ENCODE measurements at places on chromosomes 12 and 14.
A peak's percentile ranks its signal among the peaks of the same experiment; 100 is the strongest.

- no peak for DNase-seq
Measured at GRCh38 chr12:7907009-7907408, 29.0 kb downstream of the SLC2A3 start.

- DNase-seq: no peak
Measured at GRCh38 chr14:102415671-102416070, 52.9 kb downstream of the TECPR2 start.

- no peak for DNase-seq
Measured at GRCh38 chr14:22184830-22185168, 404.2 kb downstream of the DAD1 start.

DNA sequence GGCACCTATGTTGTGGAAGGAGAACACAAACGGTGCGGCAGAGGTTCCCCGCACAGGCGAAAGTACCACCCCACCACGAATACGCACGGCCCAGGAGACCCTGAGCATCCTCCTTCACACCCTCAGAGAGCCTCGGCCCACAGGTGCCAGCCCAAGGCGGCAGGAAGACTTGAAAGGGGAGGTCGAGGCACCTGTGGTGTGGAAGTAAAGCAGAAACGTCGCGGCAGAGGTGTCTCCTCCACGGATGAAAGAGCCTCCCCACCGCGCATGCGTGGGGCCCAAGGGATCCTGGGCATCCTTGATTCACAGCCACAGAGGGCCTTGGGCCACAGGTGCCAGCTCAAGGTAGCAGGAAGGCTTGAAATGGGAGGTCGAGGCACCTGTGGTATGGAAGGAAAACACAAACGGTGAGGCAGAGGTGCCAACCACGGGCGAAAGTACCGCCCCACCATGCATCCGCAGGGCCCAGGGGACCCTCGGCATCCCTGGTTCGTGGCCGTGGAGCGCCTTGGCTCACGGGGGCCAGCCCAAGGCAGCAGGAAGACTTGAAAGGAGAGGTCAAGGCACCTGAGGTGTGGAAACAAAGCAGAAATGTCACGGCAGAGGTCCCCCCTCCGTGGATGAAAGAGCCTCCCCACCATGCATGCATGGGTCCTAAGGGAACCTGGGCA is 380.1 kb downstream of the ALG10 start:
- peak; percentile 2 for DNase-seq

DNA sequence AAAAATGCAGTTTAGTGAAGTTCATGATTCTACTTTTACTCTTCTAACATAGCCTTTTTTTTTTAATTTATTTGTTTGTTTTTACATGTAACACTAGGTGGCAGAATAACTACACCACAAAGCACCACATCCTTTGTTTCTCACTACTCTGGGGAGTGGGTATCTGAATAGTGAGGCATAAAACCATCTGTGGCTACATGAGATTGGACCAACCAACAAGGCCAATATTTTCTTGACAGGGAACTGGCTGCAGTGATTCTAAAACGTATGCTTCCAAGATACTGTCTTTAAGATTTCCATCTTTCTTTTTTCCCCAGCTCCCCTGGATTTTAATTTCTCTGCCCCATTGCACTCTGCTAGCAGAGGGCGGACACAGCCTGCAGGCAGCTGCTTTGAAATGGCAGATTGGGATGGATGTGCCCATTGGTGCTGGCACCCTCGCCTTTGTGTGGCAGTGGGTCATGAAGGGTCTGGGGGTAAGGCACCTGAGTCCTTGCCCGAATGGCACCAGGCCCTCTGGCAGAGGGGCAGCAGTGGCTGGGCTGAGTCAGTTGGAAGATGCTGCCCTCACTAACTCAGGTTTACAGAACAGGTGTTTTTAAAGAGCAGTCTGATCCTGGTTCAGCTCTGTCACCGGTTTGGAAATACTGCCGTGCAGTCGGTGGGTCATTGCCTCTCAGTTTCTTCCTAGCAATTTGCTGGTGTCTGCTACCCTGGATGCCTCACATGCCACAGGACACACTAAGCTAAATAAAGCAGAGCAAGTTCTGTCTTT is 429.1 kb downstream of the RAD51B start:
- no peak for DNase-seq

DNA sequence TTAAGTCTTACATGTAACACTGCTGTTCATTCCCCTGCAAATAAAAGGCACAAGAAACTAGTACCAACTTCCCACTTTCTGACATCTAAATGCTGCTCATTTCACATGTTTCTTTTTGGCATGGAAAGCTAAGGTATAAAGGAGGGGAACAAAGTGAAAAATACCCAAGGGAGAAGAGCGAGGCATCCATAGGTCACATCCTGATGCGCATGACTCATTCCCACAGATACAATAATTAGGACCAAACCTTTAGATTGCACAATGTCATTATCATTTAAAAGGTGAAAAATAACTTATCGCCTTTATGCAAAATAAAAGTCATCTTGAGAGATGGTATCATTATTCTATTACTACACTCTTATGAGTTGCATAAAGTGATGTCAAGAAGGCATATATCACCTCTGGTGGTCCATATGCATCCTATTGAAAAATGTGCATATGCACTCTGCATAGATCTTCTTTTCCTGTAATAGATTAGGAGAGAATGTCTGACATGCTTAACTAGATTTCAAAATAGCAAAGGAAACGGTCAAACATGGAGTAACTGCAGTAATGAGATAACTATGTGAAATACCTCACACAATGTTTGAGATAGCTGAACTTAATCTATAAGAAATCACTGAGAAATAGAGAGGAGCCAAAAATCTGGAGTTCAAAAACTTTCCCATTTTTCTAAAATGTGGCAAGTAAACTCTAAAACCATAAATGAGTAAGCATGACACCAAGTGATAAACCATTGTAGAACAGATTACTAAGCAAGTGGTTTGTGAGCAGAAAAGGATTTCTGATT is 382.5 kb upstream of the TMTC1 start:
- no peak for DNase-seq

GRCh38 chr14:27190296-27190695 is 592.5 kb upstream of the NOVA1 start:
- no peak for DNase-seq

DNA sequence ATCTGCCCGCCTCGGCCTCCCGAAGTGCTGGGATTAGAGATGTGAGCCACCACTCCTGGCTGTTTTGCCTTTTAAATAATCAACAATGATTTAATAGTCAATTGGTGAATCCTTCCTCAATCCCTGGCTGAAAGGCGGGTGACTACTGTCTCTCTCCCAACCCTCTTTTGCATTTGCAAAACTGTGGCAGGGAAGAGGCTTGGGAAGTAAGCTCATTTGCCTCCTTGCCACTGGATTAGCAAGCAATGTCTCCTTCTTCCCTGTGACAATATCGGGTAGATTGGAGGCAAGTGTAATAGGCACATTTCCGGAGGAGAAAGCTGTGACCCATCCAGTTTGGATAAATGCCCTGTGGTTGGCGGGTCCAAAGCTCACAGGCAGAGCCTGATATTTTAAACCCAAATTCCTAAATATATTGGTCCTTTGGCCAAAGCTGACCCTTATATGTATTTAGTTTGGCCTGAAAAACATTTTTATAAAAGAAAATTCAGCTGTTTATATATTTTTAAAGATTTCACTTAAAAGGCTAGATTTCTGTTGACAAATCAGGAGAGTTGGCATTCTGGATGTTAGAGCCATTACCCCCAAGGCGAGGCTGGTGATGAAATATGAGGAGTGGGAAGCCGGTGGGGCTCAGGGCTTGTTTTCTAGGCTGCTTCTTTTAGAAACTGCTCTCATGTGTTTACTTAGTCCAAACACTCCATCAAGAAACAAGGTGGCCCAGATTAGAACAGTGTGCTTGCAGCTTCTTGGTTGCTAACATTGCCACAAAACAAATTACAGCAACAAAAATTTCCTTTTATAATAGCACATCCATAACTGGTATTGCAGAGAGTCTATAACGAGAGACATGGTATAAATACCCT is 646.9 kb upstream of the TMEM132C start:
- DNase-seq: no peak

GRCh38 chr14:34180869-34181268 is 230.0 kb upstream of the EGLN3 start:
- no peak for DNase-seq

DNA sequence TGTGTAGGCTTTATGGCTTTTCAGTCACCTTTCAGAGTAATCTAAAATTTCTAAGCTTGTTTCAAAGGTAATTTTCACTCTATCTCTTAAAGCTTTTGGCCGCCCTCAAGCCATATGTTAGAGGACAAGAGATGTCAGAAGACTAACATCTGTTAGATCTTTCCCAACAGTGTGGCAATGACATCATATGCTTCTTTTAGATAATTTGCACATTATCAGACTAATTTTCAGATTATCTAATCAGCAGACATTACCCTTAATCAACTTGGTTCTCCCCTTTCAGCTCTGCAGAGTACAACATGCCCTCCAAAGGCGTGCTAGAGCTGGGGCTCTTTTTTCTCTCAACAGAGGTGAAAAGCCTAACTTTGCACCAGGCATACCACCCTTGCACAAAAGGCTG is 207.1 kb downstream of the DPF3 start:
- DNase-seq: no peak

- DNase-seq: no peak
Measured at GRCh38 chr12:122350141-122350848, 72.2 kb downstream of the CLIP1 start.

DNA sequence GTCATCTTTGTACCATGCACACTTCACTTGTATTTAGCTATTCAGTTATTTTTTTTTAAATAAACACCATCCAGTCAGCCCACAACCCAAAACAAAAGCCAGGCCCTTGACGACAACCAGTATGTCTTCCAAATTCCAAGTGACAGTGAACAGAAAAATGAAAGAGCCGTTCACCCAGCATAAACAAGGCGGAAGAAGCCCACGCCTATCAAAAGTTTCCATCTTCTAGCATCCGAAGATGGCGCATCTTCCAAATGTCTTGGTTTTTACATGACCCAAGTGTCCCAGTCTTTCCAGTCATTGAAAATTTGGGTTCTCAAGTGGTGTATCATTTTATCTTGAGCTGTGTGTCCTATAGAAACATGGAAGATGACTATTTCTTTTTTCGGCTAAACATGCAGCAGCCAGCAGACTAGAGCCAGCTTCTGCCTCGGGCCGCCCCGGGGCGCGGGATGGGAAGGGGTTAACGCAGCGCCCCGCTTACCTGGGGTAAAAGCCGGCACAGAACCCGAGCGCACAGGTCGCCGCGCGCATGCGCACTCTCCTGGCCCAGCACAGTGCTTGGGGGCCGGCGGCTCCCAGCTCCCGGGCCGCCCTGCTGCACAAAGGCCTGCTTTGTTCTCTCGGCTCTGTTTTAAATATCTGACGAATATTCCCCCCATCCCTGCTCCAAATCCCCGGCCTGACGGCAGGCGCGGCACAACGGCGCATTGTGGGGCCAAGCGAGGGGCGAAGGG is 164.8 kb downstream of the ZFP36L1 start:
- peak; percentile 22 for DNase-seq

- no peak for DNase-seq
Measured at GRCh38 chr12:128402486-128403243, 135.7 kb downstream of the TMEM132C start.

DNA sequence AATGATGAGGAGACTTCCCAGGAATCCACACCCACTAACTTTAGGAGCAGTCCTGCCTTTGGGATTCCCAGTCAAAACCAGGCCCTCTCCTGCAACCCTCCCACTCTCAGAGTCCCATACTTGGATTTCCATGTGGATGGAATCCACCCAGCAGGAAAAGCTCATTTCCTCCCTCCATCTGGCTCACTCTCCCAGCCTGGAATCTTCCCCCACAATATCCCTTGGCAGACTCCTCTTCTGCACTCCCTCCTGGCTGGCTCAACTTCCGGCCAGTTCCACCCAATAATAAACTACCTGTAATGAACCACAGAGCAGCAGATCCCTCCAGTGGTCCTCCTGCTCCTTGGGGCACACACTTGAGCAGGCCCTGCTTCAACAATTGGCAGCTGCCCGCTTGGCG is 102.8 kb upstream of the EGLN3 start:
- no peak for DNase-seq

DNA sequence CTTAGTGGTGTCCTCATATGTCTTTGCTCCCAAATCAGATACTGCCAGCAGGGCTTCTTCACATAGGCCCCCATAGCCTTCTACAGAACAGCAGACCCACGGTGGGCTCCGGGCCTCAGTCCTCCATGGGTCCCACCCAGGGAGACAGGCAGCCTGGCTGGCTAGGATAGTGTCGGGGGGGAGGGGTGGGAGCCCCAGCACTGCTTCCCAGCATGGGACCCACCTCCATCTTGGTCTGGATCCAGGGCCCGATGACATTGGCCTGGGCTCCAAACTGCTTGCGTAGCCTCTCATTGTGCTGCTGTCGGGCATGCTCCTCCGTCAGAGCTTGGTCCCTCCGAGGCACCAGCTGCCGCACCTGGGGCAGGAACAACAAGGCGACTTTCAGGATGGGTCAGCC is 89.4 kb upstream of the ZFP36L1 start:
- DNase-seq: no peak

DNA sequence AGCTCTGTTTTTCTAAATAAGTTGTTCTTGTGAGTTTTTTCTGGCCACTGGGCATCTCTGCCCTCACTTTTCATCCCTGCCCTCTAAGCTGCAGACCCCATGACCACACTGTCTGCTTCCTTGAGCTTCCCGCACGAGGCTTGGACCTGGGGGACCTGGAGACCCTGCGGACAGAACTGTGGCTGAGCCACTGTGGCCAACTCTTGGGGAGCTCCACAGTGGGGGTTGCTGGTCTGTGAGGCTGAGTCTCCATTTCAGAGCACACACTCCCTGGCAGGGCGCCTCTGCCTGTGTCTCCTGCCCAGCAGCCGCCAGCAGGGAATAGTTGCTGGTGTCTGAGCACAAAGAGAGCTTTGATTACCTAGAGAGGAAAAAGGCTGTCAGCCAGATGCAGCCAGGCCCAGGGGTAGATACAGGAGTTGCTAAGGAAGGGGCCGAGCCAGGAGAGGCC is 13.1 kb upstream of the RIN3 start:
- no peak for DNase-seq

DNA sequence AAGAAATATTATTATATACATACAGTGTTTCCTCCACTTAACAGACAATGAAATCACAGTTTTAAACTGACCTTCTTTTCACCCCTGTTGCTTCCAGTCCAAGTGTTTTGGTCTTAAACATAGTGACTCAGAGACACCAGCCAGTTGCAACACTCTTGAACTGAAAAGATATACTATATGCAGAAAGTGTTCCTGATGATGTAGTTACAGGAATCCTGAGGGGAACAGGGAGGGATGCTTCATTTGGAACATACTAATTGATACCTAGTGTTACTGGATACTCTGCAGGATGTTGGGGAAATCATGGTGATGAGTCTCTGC is 420.8 kb downstream of the CCDC91 start:
- no peak for DNase-seq

- no peak for DNase-seq
Measured at GRCh38 chr14:69650948-69651369, 39.6 kb downstream of the SUSD6 start.

GRCh38 chr12:101862245-101862644 is 15.1 kb upstream of the DRAM1 start:
- no peak for DNase-seq

- no peak for DNase-seq
Measured at GRCh38 chr12:109563291-109564284, 9.7 kb downstream of the MMAB start.
